Brain (organoid and tissue), 16 donors: ENCODE measurements at places on chromosomes 12 and 14. TPM values are rescaled to one million over a fixed set of nuclear protein-coding genes. Genes with fewer than 3 reads are reported as not detected.

SERPINA3 gene
- 97.5 TPM for polyA plus RNA-seq

ERP27 gene
- not detected for polyA plus RNA-seq

COCH gene
- polyA plus RNA-seq, result 43.7 TPM

TAS2R10 gene
- polyA plus RNA-seq, result not detected

TBX5 gene
- polyA plus RNA-seq, result not detected

NYNRIN gene
- polyA plus RNA-seq, result 6.4 TPM

KRT86 gene
- 0.34 TPM for polyA plus RNA-seq

ANO6 gene
- polyA plus RNA-seq, result 16.5 TPM

LYZ gene
- polyA plus RNA-seq, result 2.7 TPM

PRKD1 gene
- 10.4 TPM for polyA plus RNA-seq

CACNA2D4 gene
- not detected for polyA plus RNA-seq

RDH5 gene
- polyA plus RNA-seq, result 2.0 TPM

VRTN gene
- polyA plus RNA-seq, result not detected

ABCC9 gene
- polyA plus RNA-seq, result 1.2 TPM

GARIN6 gene
- not detected for polyA plus RNA-seq

AMIGO2 gene
- polyA plus RNA-seq, result 0.61 TPM

ABCD2 gene
- polyA plus RNA-seq, result 0.46 TPM

AQP2 gene
- not detected for polyA plus RNA-seq

DTX1 gene
- 44.6 TPM for polyA plus RNA-seq

BDKRB2 gene
- polyA plus RNA-seq, result 0.83 TPM

NAA30 gene
- 8.8 TPM for polyA plus RNA-seq

TSPAN11 gene
- 5.6 TPM for polyA plus RNA-seq

OR4E2 gene
- not detected for polyA plus RNA-seq

DBX2 gene
- polyA plus RNA-seq, result 0.61 TPM

OR4K1 gene
- polyA plus RNA-seq, result not detected

KLRB1 gene
- 0.37 TPM for polyA plus RNA-seq

DGKA gene
- polyA plus RNA-seq, result 12.5 TPM

KANSL2 gene
- 19.5 TPM for polyA plus RNA-seq

RNF212B gene
- polyA plus RNA-seq, result not detected

COX8C gene
- not detected for polyA plus RNA-seq

ASB2 gene
- polyA plus RNA-seq, result 0.70 TPM

AVPR1A gene
- polyA plus RNA-seq, result 0.14 TPM

CMA1 gene
- not detected for polyA plus RNA-seq

CRADD gene
- 14.6 TPM for polyA plus RNA-seq

CISTR gene
- polyA plus RNA-seq, result not detected

SEL1L gene
- 14.9 TPM for polyA plus RNA-seq

LIN7A gene
- 10.4 TPM for polyA plus RNA-seq

CLEC4D gene
- not detected for polyA plus RNA-seq

IL31 gene
- not detected for polyA plus RNA-seq

TEDC1 gene
- 34.4 TPM for polyA plus RNA-seq

DHH gene
- 0.15 TPM for polyA plus RNA-seq

SPIC gene
- not detected for polyA plus RNA-seq

PPFIBP1 gene
- 7.9 TPM for polyA plus RNA-seq
